ENCODE measurements at places on chromosomes 4 and X. TPM values are rescaled to one million over a fixed set of nuclear protein-coding genes. Genes with fewer than 3 reads are reported as not detected.

Gene TNIP3
- total RNA-seq, result not detected

Gene STK32B
- not detected for total RNA-seq

Gene TBC1D14
- 28.9 TPM for total RNA-seq

Gene CCDC110
- 0.42 TPM for total RNA-seq

Gene SPANXN3
- not detected for total RNA-seq

Gene RPS6KA6
- total RNA-seq, result 0.68 TPM

DNA sequence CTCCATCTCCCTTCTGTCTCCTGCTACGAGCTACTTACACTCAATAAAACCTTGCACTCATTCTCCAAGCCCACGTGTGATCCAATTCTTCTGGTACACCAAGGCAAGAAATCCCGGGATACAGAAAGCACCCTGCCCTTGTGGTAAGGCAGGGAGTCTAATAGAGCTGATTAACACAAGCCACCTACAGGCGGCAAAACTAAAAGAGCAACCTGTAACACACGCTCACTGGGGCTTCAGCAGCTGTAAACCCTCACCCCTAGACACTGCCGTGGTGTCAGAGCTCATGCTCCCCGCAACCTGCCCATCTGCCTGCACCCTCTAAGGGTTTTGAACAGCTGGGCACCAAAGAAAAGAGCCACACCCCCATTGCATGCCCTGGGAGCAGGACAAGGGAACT lies 755.4 kb upstream of the HTR2C start:
- no peak for DNase-seq

GRCh38 chr4:150070464-150071170 lies 7.6 kb upstream of the DCLK2 start:
- DNase-seq, result no peak

GRCh38 chr4:5067908-5068307 lies 16.6 kb downstream of the STK32B start:
- no peak for DNase-seq

DNA sequence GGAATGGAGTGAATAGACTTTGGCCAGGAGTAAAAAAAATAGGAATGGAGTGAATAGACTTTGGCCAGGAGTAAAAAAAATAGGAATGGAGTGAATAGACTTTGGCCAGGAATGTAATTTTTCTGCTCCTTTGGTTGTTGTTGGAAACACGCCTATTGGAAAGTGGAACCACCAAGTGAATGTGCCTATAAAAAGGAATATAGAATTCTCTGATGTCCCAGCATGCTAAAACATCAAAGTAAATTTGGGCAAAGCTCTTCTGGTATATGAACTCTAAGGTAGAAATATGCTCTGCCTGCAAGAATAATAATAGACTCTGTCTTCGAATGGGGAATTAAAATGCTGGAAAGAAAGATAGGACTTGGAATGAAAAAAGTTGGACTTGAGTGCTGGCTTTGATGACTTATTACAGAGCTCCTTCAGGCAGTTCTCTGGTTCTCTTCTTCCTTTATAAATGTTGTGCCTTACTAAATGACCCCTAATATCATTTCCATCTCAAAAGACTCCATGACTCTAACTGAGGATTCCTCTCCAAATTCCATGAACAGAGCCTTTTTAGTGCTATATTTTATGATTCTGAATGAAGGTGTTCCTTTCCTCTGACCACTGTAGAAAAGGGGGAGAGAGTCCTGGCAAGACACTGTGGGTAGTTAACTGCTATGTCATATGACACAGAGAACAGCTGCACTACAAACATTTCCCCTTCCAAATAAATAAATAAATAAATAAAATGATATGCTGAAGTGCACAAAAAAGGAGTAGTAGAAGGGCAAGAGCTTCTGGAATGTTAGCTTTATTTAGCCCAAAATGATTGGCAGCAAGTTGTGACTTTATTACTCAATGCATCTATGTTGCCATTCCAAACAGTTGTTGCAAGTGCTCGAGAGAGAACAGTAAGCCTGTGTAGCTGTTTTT lies 13.5 kb upstream of the GBA3 start:
- no peak for DNase-seq

GRCh38 chr4:40394236-40394635 lies 59.1 kb downstream of the CHRNA9 start:
- DNase-seq, result no peak

GRCh38 chr4:152785639-152786615 lies 6.2 kb downstream of the ARFIP1 start:
- DNase-seq, result no peak

- peak; percentile 62 for DNase-seq
Measured at GRCh38 chrX:147912093-147912801, 528 bp downstream of the FMR1 start.

GRCh38 chr4:76256968-76257367 lies 5.4 kb downstream of the FAM47E start:
- DNase-seq, result no peak

GRCh38 chr4:138087066-138087719 lies 155.0 kb downstream of the SLC7A11 start:
- DNase-seq, result no peak

GRCh38 chrX:130645955-130646583 lies 244.3 kb downstream of the RBMX2 start:
- peak; percentile 56 for DNase-seq

GRCh38 chr4:158571736-158572135 lies 50.1 kb downstream of the RXFP1 start:
- no peak for DNase-seq

- no peak for DNase-seq
Measured at GRCh38 chr4:116862592-116862991, 222.8 kb downstream of the TRAM1L1 start.

- DNase-seq, result no peak
Measured at GRCh38 chr4:7395645-7396044, 39.1 kb downstream of the PSAPL1 start.

DNA sequence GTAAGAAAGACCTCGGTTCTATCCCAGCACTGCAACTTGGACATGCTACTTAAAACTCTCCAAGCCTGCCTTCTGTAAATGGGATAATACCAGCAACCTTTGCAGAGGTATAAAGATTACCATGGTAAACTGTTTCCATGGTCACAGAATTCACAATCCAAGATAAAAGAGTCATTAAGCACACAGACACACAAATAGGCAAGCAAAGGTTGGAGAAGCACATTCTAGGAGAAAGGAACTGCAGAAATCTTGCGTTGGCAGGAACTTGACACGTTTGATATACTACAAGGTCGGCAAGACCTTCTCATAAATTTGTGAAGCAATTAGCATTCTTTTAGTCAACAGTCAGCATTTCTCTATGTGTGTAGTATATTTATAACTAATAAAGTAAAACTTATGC lies 12.3 kb upstream of the CHRNA9 start:
- no peak for DNase-seq

DNA sequence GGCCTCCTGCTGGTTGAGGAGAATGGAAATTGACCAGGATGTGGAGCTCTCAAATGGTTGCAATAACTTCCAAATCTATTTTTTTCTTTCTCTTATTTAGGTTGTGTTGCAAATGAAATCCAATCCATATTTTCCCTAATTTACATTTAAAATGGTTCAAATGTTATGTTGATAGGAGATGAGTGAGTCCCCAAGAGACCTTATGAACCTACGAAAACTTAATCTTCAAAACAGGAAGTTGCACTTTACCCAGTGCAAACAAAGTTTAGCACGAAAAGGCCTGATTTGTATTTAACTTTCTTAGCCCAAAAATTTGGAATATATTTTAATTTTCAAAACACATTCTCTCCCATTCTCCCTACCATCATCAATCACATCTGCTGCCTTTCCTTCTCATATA lies 59.3 kb upstream of the NDP start:
- DNase-seq, result no peak

DNA sequence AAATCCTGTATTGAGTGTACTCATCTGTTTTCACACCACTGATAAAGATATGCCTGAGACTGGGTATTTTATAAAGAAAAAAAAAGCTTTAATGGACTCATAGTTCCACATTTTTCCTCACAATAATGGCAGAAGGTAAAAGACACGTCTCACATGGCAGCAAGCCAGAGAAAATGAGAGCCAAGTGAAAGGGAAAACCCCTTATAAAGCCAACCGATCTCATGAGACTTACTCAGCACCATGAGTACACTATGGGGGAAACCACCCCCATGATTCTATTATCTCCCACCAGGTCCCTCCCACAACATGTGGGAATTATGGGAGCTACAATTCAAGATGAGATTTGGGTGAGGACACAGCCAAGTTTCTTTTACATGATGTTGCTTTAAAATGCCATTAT lies 171.9 kb downstream of the GALNTL6 start:
- no peak for DNase-seq

GRCh38 chrX:110041980-110042379 lies 39.1 kb downstream of the TMEM164 start:
- DNase-seq, result no peak

DNA sequence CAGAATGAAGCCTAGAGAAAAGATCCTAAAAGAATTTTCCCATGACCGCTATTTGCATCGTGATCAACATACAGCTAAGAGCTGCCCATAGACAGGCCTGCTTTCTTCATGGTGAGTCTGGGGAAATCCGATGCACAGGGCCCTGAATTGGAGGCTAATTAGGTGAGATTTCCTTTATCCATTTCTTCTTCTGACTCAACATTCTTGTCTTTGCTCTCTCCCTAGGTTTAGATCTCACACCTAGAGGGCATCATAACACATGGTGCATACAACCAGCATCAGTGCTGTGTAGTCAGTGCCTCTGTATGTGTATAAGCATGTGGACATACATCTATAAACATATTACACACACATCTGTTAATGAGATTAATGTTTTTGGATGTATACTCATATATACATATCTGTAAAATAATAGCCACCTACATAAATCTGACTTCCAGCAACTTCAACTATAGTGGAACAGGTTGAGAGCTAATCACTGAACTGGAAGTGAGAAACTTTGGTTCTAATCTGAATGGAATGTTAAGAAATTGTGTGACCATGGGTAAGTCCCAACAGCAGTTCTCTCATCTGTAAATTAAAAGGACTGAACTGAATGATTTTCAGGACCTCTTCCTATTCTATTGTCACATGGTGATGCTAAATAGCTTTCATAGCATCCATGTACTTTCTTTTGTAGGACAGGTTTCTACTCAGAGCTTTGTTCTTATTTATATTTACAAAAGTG lies 17.5 kb downstream of the GATB start:
- no peak for DNase-seq

DNA sequence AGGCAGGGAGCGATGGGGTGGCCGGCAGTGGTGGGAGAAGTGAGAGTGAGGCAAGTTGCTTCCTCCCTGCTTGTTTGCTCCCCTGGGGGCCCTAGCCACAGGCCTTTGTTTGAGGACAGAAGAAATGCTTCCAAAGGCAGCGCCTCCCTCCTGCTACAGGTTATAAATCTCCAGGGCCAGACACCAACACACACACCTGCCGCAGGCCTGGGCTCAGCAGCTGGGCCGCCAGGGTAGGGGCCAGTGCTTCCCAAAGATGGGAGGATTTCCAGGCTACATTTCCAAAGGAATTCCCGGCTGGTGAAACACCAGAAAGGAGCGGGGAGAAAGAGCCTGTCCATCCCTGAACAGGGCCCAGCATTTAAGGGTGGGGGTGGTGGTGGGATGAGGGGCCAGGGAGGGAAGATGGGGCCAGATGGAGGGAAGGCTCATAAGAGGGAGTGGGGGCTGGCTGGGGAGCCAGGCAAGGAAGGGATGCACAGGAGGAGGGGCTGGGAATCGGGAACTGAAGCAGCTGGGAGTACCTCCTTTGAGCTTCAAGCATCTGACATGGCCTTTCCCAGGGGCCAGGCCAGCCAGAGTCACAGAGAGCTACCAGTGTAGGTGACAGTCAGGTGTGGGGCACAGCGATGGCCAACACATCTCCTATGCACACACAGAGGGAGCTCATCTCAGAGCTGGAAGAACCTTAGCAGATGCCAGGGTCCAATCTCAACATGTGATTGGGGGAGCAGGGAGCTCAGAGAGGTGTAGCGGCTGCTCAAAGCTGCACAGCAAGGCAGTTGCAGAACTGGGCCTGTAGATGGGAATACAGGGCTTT lies 143.9 kb downstream of the PJA1 start:
- DNase-seq, result no peak

- no peak for DNase-seq
Measured at GRCh38 chr4:87121341-87122065, 98.9 kb downstream of the KLHL8 start.

DNA sequence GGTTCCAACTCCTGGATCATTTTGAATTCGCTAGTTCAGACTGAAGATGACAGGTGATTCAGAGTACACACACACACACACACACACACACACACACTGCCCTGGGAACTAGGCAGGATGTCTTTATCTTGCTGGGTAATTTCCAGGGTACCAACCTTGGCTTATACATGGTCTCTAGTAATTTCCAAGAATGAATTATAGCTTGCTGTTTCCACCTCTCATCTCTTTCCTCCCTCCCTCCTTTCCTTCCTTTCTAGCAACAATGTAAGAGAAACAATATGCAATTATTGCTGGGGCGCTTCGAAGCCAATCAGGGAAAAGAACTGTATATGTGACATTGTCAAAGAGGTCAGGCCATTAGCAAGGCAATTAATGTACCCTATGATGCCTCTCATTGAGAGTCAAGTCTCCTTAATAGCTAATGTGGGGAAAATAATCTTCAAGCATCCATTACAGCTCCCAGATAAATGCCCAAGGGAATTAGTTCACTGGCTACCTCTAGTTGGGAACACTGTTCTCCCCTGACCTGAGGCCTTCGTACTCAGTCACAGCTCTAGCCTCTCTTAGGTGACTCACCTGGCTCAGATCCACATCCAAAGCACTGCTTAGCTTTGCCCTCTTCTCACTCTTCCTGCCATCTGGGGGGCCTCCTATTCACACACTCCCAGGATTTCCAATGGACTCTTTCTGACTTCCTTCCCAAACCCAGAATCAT lies 311.5 kb downstream of the PPP1R2C start:
- DNase-seq, result no peak

Measured in right lobe of liver (tissue), 6 donors.